ENCODE measurements at places on chromosomes 1 and 21.

- no peak for DNase-seq
Measured at GRCh38 chr1:42908046-42908445, 50.6 kb downstream of the SLC2A1 start.

- DNase-seq = no peak
Measured at GRCh38 chr1:168991667-168992475, 114.6 kb upstream of the ATP1B1 start.

DNA sequence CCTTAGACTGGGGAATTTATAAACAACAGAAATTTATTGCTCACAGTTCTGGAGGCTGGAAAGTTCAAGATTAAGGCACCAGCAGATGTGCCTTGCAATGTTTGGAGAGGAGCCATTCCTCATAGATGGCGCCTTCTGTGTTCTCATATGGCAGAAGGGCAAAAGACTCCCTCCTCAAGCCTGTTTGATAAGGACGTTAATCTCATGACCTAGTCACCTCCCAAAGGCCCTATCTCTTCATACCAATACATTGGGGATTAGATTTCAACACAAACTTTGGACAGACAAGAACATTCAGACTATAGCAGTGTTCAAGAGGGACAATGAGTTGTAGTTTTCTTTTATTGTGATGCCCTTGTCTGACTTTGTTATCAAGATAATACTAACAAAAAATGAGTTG is 34.3 kb downstream of the PSMG1 start:
- no peak for DNase-seq

DNA sequence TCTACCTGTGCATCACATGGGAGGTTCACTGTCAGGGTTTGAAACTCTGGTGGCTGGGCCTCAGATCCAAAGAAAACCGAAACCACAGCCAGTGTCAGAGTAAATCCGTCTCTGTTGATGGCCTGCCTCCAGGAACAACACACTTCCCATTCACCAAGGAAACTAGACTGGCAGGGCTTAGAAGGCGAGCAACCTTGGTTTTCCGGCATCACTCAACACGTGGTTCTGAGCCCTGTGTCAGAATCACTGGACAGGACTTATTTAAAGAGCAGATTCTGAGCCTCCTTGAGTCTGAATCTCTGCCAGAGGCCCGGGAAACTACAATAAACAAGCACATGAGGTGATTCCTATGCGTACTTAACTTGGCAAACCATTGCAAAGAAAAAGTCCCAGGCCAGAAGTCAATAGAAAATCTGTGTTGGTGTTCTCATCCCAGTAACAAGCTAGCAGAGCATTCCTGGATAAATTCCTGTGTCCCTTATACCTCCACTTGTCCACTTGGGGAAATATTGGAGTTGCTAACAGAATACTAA is 70.0 kb downstream of the KCTD3 start:
- DNase-seq = peak; percentile 23

DNA sequence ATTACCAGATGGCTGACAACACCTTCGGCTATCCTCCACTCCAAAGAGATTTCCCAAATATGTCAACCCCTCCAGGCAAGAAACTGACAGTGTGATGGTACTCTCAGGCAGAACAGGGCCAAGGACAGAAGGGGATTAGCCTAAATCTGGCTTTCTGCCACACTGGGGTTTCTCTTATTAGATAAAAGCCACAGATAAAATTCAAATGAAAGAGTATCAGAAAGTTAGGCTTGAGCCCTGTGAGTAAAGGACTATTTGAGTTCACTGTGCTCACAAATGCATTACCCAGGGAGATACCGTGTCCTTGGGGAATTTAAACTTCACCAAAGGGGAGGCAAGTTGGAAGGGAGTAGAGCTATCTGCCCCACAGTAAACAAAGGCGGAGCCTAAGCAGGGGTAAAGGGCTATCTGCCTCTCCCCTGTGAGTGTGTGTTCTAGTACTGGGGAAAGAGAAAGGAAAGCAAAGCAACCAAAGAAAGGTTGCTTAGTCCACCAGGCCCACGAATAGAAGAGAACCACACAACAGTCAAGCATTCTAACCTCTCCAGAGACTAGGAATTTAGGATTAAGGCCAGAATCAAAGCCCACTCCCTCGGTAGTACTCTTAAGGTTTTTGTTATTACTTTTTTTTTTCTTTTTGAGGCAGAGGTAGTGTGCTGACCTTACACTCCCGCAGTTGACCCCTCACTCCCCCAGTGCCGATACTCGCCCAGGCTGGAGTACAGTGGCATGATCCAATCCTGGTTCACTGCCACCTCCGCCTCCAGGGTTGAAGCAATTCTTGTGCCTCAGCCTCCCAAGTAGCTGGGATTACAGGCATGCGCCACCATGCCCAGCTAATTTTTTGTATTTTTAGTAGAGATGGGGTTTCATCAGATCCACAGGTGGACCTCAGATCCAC is 12.7 kb downstream of the TPM3 start:
- DNase-seq = no peak

DNA sequence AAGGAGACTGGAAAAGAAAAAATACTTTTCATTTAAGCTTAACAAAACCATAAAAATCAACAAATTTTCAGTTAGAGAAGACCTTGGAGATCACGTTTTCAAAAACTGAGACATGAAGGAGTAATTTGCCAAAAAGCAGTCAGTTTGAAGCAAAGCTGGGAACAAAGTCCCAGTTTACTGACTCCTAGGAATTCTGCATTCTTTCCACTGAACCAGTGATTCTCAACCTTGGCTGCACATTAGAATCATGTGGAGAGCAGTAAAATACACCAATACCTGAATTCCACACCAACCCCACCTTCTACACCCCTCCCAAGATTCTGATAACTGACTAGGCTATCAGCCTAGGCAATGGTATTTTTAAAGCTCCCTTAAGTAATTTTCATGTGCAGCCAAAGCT is 73.5 kb downstream of the PRPF38A start:
- no peak for DNase-seq

DNA sequence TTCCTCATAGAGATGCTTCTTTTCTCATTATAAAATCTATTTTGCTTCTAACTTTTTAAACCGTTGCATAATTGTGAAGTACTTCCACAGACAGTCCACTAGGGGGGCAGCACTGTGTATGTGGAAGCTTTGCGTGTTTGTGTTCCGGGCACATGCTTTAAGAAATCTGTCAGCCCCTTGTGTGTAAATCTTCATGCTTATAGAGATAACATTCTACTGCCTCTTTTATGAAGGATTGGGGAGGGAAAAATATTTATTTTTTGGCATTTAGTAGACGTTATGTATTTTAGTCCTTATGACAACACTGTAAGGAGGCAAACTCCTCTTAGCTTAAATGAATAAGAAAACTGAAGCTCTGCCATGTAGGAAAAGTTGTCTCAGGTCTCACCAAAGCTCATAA is 157.3 kb upstream of the PTGFR start:
- DNase-seq = no peak

DNA sequence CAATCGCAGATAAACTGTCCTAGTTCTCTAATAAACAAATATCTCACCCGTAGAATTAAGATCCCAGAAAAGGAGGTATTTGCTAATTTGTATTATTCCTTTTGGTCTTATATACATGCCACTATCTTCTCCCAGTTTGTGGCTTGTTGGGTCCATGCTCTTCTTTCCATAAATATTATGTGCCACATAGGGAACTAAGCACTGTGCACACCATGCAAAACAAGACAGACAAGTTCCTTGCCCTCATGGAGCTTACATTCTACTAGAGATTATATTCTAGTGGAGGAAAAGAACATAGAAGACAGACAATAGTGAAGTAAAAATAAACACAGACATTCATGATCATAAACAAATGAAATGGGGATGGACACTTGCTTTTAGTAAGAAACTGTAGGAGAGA is 4.7 kb downstream of the GART start:
- no peak for DNase-seq

DNA sequence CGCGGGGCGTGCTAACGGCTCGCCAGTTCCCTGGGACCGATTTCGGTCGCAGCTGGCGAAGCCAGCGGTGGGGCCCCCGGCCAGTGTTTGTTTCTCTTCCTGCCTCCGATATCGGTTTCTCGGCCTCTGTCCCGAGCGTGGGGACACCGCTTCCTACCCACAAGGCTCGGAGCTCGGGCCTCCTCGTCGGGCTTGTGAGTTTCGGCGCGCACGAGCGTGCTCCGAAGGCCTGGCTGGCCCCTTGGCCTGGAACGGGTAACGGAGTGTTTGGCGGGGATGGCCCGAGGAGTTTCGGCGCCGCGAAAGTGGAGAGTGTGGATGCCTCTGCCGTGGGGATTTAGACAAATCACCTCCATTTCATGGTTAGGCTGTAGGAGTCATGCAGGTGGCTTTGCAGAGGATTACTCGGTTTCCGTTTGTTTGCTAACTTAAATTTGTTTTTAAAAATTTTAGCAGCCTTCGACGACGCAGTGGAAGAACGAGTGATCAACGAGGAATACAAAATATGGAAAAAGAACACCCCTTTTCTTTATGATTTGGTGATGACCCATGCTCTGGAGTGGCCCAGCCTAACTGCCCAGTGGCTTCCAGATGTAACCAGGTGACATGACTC is 559 bp downstream of the RBBP4 start:
- no peak for DNase-seq

DNA sequence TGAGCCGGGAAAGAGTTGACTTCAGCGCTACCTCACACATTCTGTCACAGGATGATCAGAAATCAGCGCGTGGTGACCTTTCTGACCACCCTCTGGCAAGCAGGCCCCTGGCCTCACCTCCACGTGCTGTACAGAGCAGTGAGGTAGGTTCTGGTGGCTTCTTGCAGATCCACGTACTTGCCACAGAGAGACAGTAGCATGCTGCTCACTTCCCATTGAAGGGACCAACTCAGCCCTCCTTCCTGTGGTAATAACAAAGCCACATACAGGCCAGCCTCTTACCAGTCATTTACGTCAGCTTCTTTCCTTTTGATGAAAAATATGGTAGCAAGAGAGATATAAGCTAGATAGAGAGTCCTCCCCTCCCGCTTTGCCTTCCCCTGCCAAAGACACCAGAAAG is 200.7 kb downstream of the CHRM3 start:
- DNase-seq = no peak

GRCh38 chr1:17670587-17671313 is 84.4 kb upstream of the ACTL8 start:
- DNase-seq = no peak

DNA sequence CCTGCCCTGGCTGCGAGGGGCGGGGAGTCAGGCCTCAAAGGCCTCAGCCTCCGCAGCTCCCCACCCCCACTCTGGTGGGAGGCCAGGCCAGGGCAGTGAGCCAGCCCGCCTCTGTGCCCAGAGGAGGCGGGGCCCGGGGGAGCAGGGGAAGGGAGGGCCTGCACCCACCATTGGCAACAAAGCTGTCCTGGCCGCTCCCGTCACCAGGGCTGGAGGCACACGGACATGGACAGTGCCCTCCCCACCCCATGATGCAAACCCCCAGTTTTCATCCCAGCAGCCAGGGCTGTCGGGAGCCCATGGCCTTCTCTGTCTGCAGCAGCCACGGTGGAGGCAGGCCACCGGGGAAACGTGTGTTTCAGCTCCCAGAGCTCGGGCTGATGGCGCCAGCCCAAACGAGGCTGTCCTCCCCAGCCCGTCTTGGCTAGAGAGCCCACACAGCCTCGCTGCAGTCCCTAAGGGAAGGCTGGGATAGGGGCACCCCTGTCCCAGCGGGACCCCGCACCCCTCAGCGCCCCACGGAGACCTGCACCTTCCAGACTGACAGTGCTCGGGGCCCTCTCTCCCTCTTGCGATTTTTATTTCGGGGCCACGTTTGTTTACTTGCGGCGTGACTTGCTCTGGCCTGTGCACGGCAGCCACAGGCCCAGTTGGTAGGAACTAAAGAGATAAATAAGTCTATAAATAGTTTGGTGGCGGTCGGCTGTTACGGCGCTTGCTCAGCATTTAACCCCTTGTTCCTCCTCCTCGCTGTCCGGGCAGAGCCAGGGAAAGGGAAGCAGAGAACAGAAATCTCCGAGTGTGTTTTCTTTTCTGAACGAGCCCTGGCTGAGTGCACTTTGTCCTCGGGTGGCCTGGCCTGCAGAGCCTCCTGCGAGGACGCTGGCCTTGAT is 101.8 kb downstream of the PRDM16 start:
- DNase-seq = peak; percentile 85

- DNase-seq = no peak
Measured at GRCh38 chr1:45796946-45797345, 6.5 kb upstream of the MAST2 start.

DNA sequence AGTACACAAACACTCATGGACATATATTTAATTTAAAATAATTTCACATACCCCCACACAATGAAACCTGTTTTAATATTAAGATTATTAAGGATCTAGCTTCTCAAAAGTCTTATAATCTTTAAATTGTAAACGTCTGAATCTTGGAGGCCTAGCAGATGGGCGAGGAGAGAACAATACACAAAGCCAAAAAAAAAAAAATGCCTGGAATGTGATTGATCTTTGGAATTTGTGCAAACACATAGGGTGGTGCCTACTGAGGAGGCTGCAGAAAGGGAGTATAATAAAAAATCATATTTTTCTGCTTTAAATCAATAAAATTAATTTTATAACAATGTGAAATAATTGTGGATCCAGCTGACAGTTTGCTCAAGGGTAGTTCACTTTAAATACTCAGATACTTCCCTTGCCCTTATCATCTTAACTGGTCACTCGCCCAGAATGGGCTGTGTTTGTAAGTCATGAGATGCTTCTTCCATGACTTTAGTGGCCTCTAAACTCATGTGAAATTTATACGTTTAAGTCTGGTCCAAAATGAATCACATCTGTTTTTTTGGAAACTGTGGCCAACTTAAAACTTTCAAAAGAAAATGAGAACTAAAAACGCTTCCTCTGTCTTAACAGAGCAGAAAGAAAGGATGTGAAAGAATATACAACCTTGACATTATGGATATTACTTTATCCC is 802.8 kb upstream of the CXADR start:
- DNase-seq = no peak

GRCh38 chr1:188432427-188432826 is 1603.7 kb downstream of the PLA2G4A start:
- no peak for DNase-seq

DNA sequence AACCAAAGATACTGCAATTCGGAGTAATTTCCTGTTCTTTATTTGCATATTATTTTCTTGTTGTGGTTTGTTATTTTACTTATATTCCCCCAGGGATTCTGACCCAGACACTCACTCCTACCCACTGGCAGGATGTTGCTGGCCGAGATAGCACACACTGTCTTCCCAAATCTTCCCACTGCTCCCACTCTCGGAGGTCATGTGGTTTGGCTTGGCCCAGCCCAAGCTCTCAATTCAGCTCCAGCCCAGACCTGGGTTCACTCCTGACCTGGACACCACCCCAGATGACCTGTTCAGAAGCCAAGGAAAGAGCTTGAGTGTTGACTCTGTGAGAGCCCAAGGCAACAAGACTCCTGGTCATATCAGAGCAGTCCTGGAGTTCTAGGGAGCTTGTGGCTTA is 1.2 kb upstream of the FAM43B start:
- no peak for DNase-seq

DNA sequence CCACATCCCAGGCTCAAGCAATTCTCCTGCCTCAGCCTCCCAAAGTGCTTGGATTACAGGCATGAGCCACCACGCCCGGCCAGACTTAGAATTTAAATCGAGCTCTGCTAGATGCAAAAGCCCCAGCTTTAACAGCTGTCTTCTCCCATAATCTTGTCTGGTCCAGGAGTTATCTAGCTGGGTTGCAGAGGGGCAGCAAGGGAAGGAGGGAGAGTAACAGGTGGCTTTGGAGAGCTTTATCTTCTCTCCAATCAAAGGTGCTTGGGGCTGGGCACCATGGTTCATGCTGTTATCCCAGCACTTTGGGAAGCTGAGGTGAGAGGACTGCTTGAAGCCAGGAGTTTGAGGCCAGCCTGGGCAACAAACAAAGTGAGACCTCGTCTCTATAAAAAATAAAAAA is 3.9 kb downstream of the RHBG start:
- DNase-seq = no peak

All from HuH-7.5 (cell line).